Thoracic aorta endothelial cell (primary cell): ENCODE measurements at places on chromosomes 4 and X. TPM values are rescaled to one million over a fixed set of nuclear protein-coding genes. Genes with fewer than 3 reads are reported as not detected.

CAPN6 gene
- total RNA-seq: not detected in 2 replicates

TCEAL6 gene
- total RNA-seq: not detected in 2 replicates

ESX1 gene
- total RNA-seq: not detected in 2 replicates

RBMXL3 gene
- total RNA-seq: not detected in 2 replicates

EFNB1 gene
- total RNA-seq: 53.1 and 97.1 TPM in 2 replicates

TCP11X2 gene
- total RNA-seq: not detected in 2 replicates

SPRY1 gene
- 24.9 and 25.7 TPM in 2 replicates for total RNA-seq

SOWAHB gene
- not detected in 2 replicates for total RNA-seq

GATA1 gene
- not detected in 2 replicates for total RNA-seq

TMEM271 gene
- total RNA-seq: not detected in 2 replicates

GABRE gene
- total RNA-seq: 9.6 and 11.8 TPM in 2 replicates

FAM53A gene
- 1.3 and 1.6 TPM in 2 replicates for total RNA-seq

CFAP47 gene
- total RNA-seq: 0.13 TPM in 1 of 2 replicates, not detected in the other

ODAPH gene
- total RNA-seq: not detected in 2 replicates

RNF150 gene
- total RNA-seq: 0.13 and 0.22 TPM in 2 replicates

TAF7L gene
- total RNA-seq: 1.4 and 2.4 TPM in 2 replicates

LANCL3 gene
- total RNA-seq: 0.93 and 1.6 TPM in 2 replicates

TCEAL7 gene
- 3.1 and 5.0 TPM in 2 replicates for total RNA-seq

FRG2 gene
- total RNA-seq: not detected in 2 replicates

PDLIM3 gene
- total RNA-seq: 18.2 and 34.6 TPM in 2 replicates

PCDH19 gene
- total RNA-seq: 1.1 and 1.6 TPM in 2 replicates

CSAG3 gene
- not detected in 2 replicates for total RNA-seq

AGTR2 gene
- total RNA-seq: not detected in 2 replicates

NLGN4X gene
- total RNA-seq: under 0.01 TPM in 1 of 2 replicates, not detected in the other

TBC1D25 gene
- total RNA-seq: 7.2 and 7.8 TPM in 2 replicates

ADH7 gene
- not detected in 2 replicates for total RNA-seq

MAGEA11 gene
- not detected in 2 replicates for total RNA-seq

SMR3B gene
- 0.22 TPM in 1 of 2 replicates, not detected in the other for total RNA-seq

CTAG1A gene
- not detected in 2 replicates for total RNA-seq

VCX gene
- not detected in 2 replicates for total RNA-seq
